Activated naive CD8-positive, alpha-beta T cell treated with anti-CD3 and anti-CD28 coated beads for 36 hours (primary cell): ENCODE measurements at places on chromosomes 5 and 9.
A peak's percentile ranks its signal among the peaks of the same experiment; 100 is the strongest.

DNA sequence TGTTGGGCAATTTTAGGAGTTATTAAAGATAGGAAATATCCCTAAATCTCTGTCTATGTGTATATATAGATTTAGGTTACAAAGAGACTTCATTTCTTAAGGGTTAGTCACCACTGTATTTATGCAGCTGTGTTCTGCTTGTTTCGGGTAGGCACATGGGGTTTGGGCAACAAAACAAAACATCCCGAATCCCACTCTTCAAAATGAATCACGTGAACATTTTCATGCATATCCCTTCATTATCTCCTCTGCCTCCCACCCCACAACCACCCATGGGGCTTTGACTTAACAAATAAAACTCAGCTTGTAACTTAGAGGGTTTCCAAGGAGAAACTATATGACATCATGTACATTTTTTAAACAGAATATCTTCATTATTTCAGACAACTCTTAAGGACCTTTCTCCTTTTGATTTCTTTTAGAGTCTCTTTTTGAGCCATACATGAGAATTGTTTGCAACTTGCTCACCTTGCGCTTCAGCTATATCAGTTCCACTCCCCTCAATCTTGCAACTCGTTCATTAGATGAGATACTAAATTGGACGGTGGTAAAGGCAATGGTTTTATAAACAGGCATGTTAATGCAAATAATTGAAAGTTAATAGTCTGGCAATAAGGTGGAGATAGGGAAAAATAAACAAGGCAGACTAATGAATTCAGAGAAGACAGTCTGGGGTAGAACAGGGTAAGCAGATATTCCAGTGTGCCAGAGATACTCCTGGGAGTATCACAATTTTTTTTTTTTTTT lies 136.7 kb downstream of the CD180 start:
- H3K27me3 ChIP-seq = no peaks in the 10 kb centered on the region
- peaks cover 7% of the 10 kb centered on the region for H3K4me1 ChIP-seq
- H3K36me3 ChIP-seq = peaks cover 13% of the 10 kb centered on the region
- no peak for DNase-seq
- no peak overlapping the region for H3K27ac ChIP-seq

DNA sequence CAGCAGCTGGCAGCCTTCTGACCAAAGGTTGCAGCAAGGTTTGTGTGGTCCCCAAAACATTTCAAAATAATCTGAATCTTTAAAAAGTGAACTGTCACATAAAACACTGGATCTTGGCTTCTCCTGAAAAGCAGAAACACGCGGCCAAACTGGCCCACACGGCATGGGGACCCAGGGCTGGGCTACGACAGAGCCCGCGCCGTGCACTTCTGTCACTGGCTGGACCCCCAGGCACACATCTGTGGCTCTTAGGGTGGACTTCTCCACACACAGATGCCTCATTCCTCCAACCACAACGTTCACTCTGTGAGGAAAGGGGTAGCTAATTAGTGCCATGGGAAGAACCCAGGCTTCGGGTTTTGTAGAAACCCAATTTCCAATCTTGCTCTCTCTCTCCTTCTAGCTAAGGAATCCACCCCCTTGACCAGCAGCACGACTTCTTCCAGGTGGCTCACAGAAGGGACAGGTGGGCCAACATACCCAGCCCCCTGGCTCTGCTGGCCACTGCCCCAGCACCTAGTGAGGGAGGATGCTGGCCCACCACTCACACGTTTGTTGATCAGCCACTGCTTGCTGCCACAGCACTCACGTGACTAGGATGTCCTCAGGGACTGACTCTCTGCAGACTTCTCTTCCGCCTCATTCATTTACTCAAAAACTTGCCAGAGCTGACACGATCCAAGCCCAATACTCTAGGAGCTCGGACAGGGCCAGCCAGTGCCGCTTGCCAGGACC lies 17.9 kb downstream of the LMAN2 start:
- peaks cover 19% of the 10 kb centered on the region for H3K36me3 ChIP-seq
- no peaks in the 10 kb centered on the region for H3K27me3 ChIP-seq
- DNase-seq = no peak
- H3K4me3 ChIP-seq = no peak overlapping the region
- H3K4me1 ChIP-seq = peaks cover 2% of the 10 kb centered on the region
- H3K27ac ChIP-seq = no peak overlapping the region

GRCh38 chr9:72205513-72205912 lies 56.3 kb downstream of the GDA start:
- no peaks in the 10 kb centered on the region for H3K36me3 ChIP-seq
- no peak overlapping the region for H3K4me3 ChIP-seq
- no peak overlapping the region for H3K27ac ChIP-seq
- no peak for DNase-seq
- peaks cover 5% of the 10 kb centered on the region for H3K27me3 ChIP-seq
- H3K4me1 ChIP-seq = no peaks in the 10 kb centered on the region

DNA sequence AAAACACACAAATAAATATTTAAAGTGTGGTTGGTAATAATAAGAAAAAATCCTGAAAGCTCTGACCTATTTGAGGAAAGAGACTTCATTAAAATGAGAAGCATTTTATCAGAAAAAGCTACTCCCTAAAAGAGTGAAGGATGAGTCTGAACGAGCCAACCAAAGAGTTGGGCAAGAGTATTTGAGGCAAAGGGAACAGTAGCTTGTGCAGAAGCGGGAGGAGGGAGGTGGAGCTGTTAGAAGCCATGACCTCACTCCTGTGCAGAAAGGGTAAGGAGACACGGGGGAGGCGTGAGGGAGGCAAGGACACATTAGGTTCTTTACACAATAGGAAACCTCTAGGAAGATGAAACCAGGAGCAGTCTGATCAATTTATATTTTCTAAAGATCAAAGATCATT lies 29.4 kb downstream of the SH3RF2 start:
- H3K27ac ChIP-seq = no peak overlapping the region
- no peak for DNase-seq
- no peak overlapping the region for H3K4me3 ChIP-seq
- H3K36me3 ChIP-seq = no peaks in the 10 kb centered on the region
- peaks cover 14% of the 10 kb centered on the region for H3K27me3 ChIP-seq
- H3K4me1 ChIP-seq = peaks cover 5% of the 10 kb centered on the region

GRCh38 chr9:92550765-92551164 lies 15.0 kb upstream of the ECM2 start:
- peaks cover 4% of the 10 kb centered on the region for H3K4me1 ChIP-seq
- H3K36me3 ChIP-seq = peaks cover 8% of the 10 kb centered on the region
- no peaks in the 10 kb centered on the region for H3K27me3 ChIP-seq
- no peak for DNase-seq

GRCh38 chr9:91516081-91516480 lies 92.4 kb upstream of the NFIL3 start:
- H3K36me3 ChIP-seq = peaks cover 3% of the 10 kb centered on the region
- no peaks in the 10 kb centered on the region for H3K4me1 ChIP-seq
- no peak overlapping the region for H3K27ac ChIP-seq
- H3K27me3 ChIP-seq = peaks cover 42% of the 10 kb centered on the region
- DNase-seq = no peak
- H3K4me3 ChIP-seq = no peak overlapping the region

- H3K27me3 ChIP-seq = no peaks in the 10 kb centered on the region
- DNase-seq = no peak
- no peaks in the 10 kb centered on the region for H3K4me1 ChIP-seq
- H3K27ac ChIP-seq = no peak overlapping the region
- no peak overlapping the region for H3K4me3 ChIP-seq
- no peaks in the 10 kb centered on the region for H3K36me3 ChIP-seq
These were observed 169.3 kb downstream of the SEMA5A start for GRCh38 chr5:9376363-9377117.

DNA sequence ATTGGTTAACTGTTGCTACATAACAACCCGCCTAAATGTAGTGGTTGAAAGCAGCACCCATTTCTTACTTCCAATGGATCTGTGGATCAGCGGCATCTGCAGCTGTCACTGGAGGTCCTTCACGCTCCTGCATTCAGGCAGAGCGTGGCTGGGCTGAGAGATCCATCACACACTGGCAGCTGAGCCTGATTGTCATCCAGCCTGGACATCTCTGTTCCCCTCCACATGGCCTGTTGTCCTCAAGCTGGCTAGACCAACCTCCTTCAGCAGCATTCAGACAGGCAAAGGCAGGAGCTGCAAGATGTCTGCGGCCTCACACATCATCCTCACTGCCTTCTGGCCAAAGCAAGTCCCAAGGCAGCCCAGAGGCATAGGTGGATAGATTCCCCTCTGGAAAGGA lies 36.9 kb downstream of the DYNC2I2 start:
- H3K27me3 ChIP-seq = no peaks in the 10 kb centered on the region
- peaks cover 2% of the 10 kb centered on the region for H3K36me3 ChIP-seq
- H3K4me3 ChIP-seq = no peak overlapping the region
- no peak for DNase-seq
- H3K4me1 ChIP-seq = no peaks in the 10 kb centered on the region
- H3K27ac ChIP-seq = no peak overlapping the region

DNA sequence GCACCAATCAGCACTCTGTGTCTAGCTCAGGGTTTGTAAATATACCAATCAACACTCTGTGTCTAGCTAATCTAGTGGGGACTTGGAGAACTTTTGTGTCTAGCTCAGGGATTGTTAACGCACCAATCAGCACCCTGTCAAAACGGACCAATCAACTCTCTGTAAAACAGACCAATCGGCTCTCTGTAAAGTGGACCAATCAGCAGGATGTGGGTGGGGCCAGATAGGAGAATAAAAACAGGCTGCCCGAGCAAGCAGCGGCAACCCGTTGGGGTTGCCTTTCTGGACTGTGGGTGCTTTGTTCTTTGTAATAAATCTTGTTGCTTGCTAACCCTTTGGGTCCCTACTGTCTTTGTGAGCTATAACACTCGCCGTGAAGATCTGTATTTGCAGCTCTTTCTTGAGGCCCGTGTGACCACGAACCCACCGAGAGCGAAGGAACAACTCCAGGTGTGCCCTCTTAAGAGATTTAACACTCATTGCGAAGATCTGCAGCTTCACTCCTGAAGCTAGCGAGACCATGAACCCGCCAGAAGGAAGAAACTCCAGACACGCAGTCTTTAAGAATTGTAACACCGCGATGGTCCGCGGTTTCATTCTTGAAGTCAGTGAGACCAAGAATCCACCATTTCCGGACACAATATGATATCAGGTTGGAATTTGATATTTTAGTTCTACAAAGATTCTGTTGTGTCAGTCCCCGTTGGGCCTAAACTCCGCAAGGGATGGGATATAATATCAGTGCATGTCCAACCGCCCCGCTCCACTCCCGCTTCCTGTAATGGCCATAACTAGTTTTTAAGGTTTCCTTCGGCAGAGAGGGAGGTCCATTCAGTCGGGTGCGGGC lies 740 bp upstream of the TRMT10B start:
- DNase-seq = peak; percentile 33
- H3K27ac ChIP-seq = peak overlapping the region; percentile 93
- H3K27me3 ChIP-seq = no peaks in the 10 kb centered on the region
- peaks cover 17% of the 10 kb centered on the region for H3K36me3 ChIP-seq

DNA sequence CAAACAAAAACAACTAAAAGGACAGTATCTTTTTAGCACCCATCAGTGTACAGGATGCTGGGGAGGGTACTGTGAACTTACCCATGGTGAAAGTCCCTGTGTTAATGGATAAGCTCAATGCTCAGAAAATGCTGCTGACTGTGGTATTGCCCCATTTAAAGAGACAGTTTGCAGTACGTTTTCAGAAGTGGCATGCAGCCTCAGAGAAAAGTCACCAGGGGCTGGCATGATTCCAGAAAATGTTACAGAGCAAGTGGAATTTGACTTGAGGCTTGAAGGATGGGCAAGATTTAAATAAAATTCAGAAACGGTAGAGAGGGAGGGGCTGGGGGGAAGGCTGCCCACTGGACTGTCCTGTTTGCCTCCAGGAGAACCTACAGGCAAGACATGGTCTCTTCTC lies 7.2 kb downstream of the S1PR3 start:
- no peak overlapping the region for H3K4me3 ChIP-seq
- no peak for DNase-seq
- no peaks in the 10 kb centered on the region for H3K36me3 ChIP-seq
- H3K27ac ChIP-seq = no peak overlapping the region
- peaks cover 42% of the 10 kb centered on the region for H3K27me3 ChIP-seq

DNA sequence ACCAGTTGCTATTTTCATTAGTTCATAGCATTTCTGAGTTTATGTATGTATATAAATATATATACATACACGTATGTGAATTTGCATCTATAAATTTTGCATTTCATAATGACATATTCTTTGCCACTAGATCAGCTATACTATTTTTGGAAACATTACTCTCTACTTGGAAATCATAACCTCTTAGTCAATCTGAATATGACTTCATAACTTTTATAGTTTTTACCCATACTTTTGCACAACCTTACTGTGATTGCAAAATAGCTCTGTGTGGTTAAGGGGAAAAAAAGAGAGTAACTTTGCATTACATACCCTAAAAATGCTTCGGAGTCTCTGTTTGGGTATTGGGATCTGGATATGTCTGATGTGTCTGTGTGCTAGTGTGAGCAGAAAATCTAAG lies 44.9 kb upstream of the ADAMTSL1 start:
- no peak overlapping the region for H3K4me3 ChIP-seq
- no peak overlapping the region for H3K27ac ChIP-seq
- H3K27me3 ChIP-seq = peaks cover 13% of the 10 kb centered on the region
- DNase-seq = no peak

DNA sequence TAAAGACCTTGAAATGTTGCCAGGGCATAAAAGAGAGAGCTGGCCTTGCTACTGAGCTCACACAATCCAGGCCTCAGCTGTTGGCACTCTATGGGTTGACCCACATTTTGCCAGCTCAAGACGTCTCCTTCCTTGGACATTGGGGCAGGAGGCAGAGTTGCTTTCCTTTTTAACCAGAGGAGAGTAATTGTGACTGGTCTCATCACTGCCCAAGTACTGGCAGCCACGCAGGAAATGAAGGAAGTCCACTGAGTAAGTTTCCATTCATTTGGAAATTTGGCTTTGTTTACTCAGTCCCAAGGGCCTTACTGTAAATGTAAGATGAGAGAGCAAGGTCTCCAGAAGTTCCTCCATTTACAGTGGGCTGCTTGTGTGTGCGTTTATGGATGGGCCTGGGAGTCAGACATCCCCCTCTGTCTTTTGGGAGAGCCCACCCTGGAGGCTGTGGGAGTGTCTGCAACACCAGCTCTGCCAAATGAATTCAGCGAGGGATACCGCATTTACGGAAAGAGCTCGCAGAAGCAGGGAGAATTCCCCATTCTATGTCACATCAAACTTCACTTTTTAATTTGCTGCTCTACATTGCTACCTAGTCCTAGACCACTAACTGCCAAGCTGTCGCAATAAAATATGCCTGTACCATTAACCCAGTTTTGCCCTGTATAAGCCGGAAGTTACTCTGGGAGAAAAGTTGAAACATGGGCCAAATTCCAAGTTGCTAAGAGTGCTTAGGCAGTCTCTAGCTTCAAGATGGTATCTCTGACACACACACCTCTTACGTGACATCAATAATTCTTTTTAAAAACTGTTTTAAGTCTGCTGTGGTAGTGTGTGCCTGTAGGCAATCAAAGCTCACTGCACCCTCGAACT lies 24.5 kb upstream of the PDZD2 start:
- no peak for DNase-seq
- no peaks in the 10 kb centered on the region for H3K36me3 ChIP-seq
- no peak overlapping the region for H3K27ac ChIP-seq

- H3K27ac ChIP-seq = no peak overlapping the region
- H3K27me3 ChIP-seq = no peaks in the 10 kb centered on the region
- no peak overlapping the region for H3K4me3 ChIP-seq
- H3K4me1 ChIP-seq = no peaks in the 10 kb centered on the region
These were observed 39.1 kb downstream of the SYK start for GRCh38 chr9:90840696-90841095.
